ENCODE measurements at places on chromosomes 7 and 10. TPM values are rescaled to one million over a fixed set of nuclear protein-coding genes. Genes with fewer than 3 reads are reported as not detected.

Gene PHKG1
- total RNA-seq, result 0.26 TPM

Gene GCK
- 0.53 TPM for total RNA-seq

Gene UCN3
- total RNA-seq, result not detected

Gene NT5C2
- 105 TPM for total RNA-seq

Gene UCMA
- not detected for total RNA-seq

Gene CAV1
- total RNA-seq, result 157 TPM

Gene NYAP1
- under 0.01 TPM for total RNA-seq

Gene CPSF4
- 48.3 TPM for total RNA-seq

Gene PNLIPRP3
- total RNA-seq, result 53.2 TPM

Gene RASA4B
- total RNA-seq, result 0.79 TPM

Gene PCLO
- 3.8 TPM for total RNA-seq

Gene GALNT17
- total RNA-seq, result not detected

Gene TMEM26
- under 0.01 TPM for total RNA-seq

Gene STEAP1B
- 5.9 TPM for total RNA-seq

Gene PPP3CB
- total RNA-seq, result 20.6 TPM

Gene ACBD7
- 0.13 TPM for total RNA-seq

Gene LBX1
- total RNA-seq, result not detected

Gene C10orf105
- total RNA-seq, result not detected

Gene LRRD1
- 0.13 TPM for total RNA-seq

Gene TMEM225B
- 0.53 TPM for total RNA-seq

Gene PNLIPRP2
- total RNA-seq, result not detected

Gene CCDC126
- total RNA-seq, result 12.7 TPM

Gene CLEC2L
- not detected for total RNA-seq

Gene MCMBP
- 36.7 TPM for total RNA-seq

Gene CYP2C18
- total RNA-seq, result 20.9 TPM

Gene GPR15LG
- 0.53 TPM for total RNA-seq

Gene AOAH
- total RNA-seq, result not detected

Gene GNGT1
- not detected for total RNA-seq

Gene USP6NL
- total RNA-seq, result 8.7 TPM

Gene IQCE
- total RNA-seq, result 6.3 TPM

Gene MMP21
- not detected for total RNA-seq

Gene OPN4
- not detected for total RNA-seq

Gene INMT
- 0.13 TPM for total RNA-seq

Gene LIPF
- total RNA-seq, result not detected

Gene GTF2IRD2
- 2.7 TPM for total RNA-seq

Gene SMARCD3
- 2.1 TPM for total RNA-seq

Gene CLRN3
- total RNA-seq, result not detected

Gene ANKRD61
- not detected for total RNA-seq

Gene NPFFR1
- total RNA-seq, result not detected

Gene CRYGN
- total RNA-seq, result not detected

Measured in bronchial epithelial cell (primary cell).